Tibial artery (tissue), 4 donors: ENCODE measurements at places on chromosomes 11 and 22.

DNA sequence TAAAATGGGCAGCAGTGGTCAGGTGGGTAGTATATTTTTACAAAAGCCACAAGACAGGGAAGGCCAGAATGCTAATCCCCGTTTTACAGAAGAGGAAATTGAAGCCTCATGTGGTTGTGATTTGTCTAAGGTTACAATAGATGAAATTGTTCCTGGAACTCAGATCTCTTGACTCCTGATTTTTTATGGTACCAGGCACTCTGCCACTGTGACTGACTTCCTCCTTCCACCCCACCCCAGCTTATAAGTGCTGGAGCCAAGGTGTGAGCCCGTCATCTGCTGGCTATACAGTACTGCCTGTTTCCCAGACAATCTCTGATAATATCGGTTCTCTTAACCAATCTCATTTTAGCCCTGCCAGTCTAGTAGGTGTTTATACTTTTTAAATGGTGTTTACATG is 1.9 kb downstream of the SLC5A1 start:
- DNase-seq, result no peak

DNA sequence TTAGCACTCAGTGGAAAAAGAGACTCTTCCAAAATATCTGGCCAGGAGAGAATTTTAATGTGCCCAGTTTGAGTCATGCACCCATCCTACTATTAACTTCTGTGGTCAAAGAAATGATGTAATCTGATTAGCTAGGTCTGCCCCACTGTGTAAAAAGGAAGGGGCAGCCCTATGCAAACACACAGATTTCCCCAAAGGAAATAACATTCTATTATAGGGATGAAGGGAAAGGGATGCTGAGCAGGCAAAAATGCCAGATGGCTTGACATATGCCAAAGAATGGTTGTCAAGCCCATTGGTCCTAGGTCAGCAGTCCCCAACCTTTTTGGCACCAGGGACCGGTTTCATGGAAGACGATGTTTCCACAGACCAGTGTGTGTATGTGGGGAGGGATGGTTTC is 43.3 kb upstream of the PAK1 start:
- DNase-seq, result no peak

- DNase-seq, result no peak
Measured at GRCh38 chr22:29992341-29993275, 87.7 kb upstream of the HORMAD2 start.

DNA sequence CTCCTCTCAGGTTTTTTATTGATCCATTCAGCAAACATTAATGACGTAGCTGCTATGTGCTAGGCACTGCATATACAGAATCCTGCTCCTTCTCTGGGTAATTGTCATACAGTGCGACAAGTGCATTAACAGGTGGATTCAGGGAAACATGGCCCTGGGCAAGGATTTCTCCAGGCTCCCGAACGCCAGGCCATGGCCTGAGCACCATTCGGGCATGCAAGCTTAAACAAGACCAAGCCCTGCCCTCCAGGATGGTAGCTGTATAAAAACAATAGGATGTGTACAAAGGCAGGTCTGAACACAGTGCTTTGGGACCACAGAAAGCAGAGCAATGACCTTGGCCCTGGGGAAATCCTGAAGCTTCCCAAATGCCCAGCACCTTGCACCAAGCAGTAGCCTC is 9.1 kb upstream of the SYT7 start:
- DNase-seq, result no peak

- DNase-seq, result peak; percentile 98
Measured at GRCh38 chr11:843818-844692, 1.4 kb downstream of the TSPAN4 start.

GRCh38 chr11:85685820-85686459 is at the start of gene CCDC89:
Gene CCDC89 (minus strand): TSS chr11:85686195. CDS start chr11:85686130, 65 bp downstream.
- DNase-seq, result peak; percentile 79

DNA sequence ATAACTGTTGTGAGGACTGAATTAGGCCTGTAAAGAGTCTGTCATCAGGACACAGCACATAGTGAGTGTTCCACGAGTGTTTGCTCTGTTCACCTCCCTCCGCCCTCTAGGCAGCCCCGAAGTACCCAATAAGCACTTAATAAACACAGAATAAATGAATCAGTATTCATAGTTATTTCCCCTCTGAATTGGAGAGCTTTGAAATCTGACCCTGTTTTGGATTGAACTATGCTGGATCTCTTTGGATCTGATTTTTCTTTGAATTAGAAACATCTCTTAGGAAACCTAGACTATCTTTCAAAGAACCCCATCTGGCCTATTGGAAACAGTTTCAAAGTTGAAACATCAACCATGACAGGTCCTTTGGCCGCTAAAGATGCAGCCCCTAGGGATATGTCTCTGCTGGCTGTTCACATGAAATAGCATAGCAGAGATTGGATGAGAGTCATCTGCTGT is 615.5 kb downstream of the NTM start:
- DNase-seq, result no peak

DNA sequence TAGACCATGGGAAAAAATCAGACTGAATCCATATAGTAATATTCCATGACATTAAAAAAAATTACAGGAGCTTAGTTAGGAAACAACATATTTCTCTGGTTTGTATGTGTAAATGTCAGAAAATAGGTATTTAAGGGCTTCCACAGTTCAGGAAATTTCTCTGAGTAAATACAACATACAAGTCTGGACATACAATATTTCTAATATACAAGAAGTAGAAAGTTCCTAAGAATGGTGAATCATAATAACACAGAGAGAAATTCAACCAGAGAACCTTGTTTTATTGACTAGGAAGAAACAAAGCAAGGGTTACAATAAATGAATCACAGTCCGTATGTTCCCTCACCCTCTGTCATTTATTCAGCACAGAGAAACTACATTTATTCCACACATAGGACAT is 532.7 kb upstream of the FAT3 start:
- DNase-seq, result no peak

- no peak for DNase-seq
Measured at GRCh38 chr11:8683115-8683807, 669 bp downstream of the RPL27A start.

DNA sequence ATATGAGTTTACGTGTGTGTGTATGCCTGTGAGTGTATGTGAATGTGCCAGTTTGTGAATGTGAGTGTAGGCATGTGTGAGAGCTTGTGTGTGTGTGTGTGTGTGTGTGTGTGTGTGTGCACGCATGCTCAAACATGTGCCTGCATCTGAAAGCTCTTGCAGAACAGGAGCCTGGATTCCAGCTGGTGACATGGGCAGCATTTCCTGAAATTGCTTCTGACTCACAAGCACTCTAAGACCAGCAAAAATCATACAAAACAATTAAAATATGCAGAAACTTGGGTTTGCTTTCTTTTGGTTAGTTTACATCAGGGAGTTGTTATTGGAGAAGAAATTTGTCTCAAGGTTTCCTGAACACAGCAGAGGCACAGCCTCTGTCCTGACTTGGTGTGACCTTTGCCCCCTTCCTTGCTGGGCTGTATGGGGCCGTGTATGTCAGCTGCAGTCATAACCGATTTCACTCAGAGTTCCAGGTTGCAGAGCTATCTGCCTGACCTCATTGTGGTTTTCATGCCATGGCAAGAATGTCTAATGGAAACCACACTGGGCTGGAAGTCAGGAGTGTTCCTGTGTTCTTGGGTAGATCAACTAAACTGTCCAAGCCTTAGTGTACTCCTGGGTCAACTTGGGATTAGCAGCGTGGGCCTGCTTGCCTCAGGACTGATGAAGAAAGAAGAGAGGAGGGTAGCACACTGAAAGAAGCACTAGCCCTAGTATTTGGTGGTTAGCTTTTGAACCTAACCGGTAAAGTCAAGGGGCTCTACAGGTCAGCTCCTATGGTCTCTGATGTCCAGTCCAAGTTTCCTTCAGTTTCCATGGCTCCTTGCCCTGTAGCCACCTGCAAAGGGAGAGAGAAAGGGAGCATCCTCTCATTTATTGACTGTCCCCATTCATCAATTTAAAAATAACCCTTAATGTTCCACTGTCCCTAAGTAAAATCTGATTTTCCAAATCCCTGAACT is 143.7 kb downstream of the SNX19 start:
- DNase-seq, result no peak

- DNase-seq, result no peak
Measured at GRCh38 chr11:79616392-79616851, 175.6 kb upstream of the TENM4 start.

DNA sequence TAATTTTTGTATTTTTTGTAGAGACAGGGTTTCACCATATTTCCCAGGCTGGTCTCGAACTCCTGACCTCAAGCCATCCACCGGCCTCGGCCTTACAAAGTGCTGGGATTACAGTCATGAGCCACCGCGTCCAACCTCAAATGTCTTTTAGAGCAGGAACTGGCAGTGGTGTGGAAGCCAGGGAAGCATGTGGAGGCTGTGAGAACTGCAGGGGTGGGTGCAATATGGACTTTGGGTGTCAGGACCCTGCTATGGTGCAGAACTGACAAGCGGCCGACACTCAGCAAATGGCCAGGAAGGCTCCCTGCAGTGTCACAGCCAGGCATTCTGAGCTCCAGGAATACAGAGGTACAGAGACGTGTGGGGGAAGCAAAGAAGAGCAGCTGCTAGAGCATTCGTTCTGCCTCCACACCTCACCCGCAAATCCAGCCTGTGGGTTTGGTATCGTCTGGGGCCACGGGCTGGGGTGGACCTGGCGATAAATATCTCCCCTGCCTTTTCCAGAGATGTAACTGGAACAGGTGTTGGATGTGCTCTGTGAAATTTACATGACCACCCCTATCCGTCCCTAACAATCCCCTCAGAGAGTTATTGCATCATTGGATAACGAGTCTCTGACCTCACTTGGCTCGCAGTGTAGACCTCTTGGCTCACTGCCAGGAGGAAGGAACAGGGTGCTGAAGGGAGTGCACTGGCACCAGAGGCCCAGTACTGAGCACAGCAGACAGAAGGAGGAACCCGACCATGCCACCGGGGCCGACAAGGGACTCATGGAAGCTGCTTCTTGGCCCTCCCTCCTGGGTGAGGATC is 624.7 kb upstream of the B3GAT1 start:
- DNase-seq, result no peak

DNA sequence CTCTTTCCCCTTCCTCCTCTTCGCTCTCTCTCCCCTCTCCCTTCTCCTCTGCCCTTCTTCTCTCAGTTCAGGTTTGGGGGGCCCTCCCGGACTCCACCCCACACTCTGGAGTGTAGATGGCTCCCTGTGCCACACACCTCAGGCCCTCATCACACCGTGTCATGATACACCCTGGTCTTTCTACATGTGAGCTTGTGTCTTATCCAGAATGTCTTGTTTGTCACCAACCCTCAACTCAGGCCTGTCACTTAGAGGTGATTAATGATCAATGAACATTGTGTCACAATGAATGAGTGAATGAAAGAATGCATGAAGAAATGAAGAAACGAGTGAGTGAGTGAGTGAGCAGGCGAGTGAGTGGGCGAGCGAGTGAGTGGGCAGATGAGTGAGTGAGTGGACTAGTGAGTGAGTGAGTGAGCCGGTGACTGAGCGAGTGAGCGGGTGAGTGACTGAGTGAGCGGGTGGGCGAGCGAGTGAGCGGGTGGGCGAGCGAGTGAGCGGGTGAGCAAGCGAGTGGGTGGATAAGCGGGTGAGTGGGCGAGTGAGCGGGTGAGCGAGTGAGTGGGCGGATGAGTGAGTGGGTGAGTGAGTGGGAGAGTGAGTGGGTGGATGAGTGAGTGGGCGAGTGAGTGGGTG is 33.8 kb downstream of the CAPN1 start:
- DNase-seq, result no peak

GRCh38 chr11:33861386-33861785 is 30.5 kb downstream of the LMO2 start:
- DNase-seq, result no peak

DNA sequence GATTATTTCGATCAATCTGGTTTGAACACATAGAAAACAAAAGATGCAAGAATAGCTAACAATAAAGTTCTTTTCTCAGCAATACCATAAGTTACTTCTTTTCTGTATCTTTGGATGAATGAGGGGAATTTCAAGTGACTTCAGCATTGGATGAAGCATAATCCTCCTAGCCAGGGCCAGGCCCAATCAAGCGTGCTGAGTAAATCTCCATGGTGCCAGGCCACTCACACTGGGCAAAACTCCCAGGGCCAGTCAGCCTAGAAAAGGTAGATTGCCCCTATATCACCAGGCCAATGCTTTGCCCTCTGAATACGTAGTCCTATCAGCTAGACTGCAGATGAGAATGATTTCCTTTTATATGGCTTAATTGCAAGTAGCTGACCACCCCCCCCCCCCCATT is 6.0 kb downstream of the CNTF start:
- no peak for DNase-seq

DNA sequence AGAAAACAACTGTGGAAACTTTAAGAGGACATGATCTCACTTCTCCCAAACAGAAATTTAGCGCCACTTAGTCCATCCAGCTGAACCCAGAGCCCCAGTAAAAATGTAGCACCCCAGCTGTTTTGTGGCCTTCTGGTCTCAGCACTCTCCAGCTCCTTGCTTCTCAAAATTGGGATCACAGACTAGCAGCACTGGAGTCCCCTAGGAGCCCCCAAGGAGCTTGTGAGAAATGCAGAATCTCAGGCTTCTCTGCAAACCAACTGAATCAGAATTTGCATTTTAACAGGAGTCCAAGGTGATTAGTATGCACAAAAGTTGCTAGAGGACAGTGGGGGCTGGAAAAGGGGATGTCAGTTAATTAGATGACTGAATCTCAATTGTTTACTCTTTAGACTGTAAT is 89.8 kb upstream of the FIBIN start:
- DNase-seq, result no peak

GRCh38 chr11:95567685-95568084 is 221.9 kb downstream of the FAM76B start:
- no peak for DNase-seq

- DNase-seq, result peak; percentile 55
Measured at GRCh38 chr11:69644071-69644961, 3.4 kb downstream of the CCND1 start.

DNA sequence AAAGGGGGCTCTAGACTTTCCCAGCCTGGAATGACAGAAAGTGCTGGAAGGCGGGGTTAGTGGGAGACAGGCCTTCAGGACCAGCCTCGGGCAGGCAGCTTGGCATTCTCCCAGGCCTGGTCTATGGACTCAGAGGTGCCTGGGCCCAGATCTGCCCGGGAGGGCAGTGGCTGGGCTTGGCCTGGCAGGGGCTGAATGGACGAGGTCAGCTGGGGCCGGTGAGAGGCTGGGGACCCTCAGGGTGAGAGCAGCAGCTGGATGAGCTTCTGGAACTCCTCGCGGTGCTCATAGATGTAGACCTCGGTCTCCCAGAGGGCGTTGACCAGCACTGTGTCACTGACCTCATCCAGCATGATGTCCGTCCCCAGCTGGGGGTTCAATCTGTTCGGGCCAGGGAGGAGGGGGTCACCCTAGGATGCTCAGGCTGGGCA is 1.5 kb upstream of the BAIAP2L2 start:
- DNase-seq, result no peak

DNA sequence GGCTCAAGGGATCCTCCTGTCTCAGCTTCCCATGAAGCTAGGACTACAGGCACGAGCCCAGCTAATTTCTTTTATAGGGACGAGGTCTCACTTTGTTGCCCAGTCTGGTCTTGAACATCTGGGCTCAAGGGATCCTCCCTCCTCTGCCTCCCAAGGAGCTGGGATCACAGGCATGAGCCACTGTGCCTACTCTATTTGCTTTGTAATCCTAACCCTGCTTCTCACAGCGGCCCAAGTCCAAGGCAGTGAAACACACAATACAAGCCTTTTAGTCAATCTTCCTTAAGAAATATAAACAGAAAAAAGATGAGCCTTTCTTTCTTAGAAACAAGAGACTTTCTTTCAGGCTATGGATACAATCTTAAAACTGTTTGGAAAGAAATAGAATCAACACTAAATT is 115.2 kb upstream of the SORL1-AS1 start:
- no peak for DNase-seq

- no peak for DNase-seq
Measured at GRCh38 chr22:45105281-45105702, 58.4 kb upstream of the NUP50 start.
